Nephron progenitor cell (in vitro differentiated cells): ENCODE measurements at places on chromosomes 1 and 21.

DNA sequence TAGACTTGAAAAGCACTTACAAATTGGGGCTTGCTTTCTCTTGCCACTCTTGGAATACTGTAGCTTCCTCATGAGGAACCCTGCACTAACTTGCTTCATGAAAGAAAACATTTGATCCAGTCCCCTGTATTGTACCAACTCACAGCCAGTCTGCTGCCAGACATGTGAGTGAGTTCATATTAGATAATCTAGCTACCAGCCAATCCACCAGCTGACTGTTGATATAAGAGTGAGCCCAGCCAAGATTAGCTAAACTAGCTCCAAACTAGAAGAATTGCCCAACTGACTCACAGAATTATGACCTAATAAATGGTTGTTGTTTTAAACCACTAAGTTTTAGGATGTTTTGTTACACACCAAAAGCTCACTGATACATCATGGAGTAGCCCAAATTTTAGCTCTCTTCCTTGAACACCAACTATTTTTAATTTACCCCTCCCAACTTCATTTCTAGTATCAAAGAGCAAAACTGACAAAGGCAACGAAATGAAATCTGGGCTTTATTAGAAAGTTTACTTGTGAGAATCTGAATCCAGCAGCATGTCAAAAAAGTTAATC is 6.6 kb upstream of the RGS8 start:
- no peak for DNase-seq

DNA sequence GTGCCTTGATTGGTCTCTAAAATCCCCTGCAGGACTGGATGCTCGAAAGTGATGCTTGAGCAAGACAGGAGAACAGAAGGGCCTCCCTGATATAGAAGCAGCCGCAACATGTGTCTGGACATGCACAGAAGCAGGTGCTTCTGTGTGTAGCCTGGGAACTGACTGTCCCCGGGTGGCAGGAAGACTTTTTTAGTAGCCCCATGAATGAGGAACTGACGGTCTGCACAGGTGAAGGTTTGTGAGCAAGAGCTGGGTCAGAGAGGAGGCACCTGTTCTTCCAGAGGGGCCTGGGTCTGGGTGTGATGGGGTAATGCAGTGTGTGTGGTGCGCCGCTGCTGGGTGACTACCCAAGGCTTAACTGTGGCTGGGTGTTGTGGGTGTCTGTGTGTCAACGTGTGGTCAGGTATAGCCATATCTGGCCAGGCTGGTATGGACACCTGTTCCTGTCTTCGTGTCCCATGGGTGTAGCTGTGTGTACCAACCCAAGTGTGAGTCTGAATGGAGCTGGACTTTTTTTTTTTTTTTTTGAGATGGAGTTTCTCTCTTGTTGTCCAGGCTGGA is 39.1 kb upstream of the FOXO6 start:
- no peak for DNase-seq

DNA sequence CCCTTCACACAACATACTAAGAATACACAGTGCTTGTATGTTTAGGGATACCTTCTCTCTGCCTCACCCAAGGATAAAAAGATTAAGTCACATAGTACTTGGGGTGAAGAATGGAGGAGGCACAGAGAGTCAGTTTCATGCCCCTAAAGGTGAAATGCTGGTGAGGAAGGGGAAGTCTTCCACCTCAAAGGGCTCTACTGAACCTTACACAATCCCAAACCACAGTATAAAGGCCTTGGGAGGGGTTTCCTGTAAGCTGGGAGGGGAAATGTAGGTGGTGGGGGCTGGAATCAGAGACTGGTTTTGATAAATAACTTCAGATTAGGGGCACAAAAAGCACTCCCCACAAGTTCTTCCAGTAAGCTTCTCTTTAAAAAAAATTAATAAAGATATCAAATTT is 3.5 kb downstream of the MINDY1 start:
- no peak for DNase-seq

- no peak for DNase-seq
Observed at GRCh38 chr1:150895618-150896017, 8.7 kb downstream of the CTXND2 start.

DNA sequence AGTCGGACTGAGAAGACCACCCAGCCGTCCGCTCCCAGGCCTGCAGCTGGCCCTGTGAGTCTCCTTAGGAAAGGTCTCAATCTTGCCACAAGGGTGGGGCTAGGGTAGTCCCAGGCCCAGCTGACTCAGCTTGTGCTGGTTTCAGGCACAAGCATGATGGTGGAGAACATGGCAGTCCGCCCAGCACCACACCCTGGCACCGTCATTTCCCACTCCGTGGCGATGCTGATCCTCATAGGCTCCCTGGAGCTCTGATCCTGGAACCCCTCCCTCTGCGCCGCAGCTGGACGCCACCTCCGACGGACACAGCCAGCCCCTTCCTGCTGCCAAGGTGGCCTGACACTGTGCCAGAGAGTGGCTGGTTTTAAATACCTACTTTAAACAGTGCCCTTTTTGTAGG is 10.7 kb downstream of the TMEM81 start:
- DNase-seq = no peak

- peak; percentile 55 for DNase-seq
Observed at GRCh38 chr21:45420061-45421041, 15.4 kb downstream of the COL18A1 start.

DNA sequence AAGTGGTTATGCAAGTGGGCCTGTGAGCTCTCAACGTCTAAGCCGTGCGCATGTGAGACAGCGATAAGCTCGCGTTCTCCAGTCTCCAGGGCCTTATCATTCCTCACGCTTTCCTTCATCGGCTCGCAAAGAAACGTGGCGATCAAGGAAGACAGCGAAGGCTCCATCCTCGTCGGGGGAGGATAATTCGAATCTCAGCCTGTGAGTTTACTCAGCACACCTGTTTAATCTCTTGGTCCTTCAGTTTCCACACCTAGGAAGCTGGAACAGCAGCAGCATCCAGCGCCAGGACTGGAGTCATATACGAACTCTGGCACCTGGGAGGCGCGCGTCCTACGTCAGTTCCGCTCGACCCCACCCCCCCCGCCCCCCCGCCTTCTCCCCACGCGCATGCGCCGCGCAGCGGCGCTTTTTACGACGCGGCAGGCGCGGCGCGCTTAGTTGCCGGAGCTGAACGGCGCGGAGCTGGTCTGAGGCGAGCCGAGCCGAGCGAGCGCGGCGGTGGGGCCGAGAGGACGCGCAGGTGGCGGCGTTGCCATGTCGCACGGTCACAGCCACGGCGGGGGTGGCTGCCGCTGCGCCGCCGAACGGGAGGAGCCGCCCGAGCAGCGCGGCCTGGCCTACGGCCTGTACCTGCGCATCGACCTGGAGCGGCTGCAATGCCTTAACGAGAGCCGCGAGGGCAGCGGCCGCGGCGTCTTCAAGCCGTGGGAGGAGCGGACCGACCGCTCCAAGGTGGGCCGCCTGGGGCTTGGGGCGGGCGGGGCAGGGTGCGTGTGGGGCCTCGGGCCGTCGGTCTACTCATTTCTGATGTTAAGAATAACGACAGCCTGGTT is at the start of gene PITHD1:
TSS of gene PITHD1 (plus strand) at position 440 of the 836 bp plus-strand sequence. CDS start at position 538, 98 bp downstream.
- peak; percentile 82 for DNase-seq

GRCh38 chr1:156524481-156524869 is 23.9 kb upstream of the MEF2D start:
- DNase-seq = no peak

DNA sequence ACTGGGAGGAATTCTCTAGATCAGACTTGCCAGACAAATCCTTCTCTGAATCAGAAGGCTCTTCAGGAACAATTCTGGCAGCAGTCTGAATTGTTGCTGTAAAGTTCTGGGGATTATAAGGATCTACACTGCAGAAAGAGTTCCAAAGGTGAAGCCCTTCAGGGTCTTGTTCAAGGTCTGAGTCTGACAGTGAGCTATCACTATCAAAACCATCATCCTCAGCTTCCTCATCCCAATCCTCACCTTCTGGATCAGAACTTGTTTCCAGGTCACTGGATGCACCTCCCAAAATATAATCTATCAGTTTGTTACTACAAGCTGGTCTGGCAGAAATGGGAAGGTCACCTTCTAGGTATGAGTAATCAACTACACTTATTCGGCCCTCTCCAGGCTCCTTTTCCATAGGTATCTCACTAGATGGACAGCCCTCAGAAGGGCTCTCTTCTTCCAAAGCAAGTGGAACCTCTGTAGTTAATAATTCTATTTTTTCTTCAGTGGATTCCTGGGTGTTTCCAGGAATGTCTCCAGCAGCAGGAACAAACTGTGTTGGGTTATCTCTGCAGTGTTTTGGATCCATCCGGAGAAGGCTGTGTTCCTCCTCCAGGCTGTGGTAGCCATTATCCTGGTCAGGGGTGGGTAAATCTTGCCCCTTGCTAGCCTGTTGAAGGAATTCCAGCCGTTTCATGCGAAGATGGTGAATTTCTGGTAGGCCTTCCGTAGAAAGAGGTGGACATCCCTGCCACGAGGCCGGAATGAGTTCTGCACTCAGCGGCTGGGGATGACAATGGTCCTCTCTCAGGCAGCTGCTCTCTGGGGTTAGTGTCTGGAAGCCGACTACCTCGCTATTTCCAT is 1.6 kb downstream of the PPP1R15B start:
- no peak for DNase-seq

DNA sequence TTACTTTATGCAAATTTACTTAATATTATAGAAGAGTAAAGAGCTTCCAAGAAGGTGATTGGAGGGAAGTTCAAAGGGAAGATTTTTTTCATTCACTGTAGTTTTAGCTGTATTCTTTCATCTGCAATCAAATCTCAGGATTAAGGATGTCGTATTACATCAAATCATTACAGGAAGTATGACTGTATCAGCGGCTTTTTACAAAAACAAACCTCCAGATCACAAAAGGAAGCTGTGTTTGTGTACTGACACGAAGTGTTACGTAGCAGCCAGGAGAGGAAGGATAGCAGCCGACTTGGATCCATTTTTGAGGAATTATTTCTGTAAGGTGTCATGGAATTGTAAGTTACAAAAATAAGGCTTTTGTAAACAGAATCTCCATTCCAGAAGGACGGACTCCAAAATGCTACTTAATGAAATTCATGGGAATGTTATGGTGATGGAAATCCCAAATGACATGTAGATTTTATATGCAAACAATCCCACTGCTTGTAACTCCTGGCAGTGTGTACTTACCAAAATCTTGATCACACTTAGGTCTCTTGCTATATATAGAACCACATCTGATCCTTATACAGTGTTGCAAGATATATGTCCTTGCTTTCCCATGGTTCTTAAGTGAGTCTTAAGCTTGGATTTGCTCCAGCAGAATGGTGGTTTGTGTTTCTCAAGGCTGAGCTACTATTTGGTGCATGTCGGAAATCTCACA is 49.8 kb downstream of the KCNJ15 start:
- no peak for DNase-seq

DNA sequence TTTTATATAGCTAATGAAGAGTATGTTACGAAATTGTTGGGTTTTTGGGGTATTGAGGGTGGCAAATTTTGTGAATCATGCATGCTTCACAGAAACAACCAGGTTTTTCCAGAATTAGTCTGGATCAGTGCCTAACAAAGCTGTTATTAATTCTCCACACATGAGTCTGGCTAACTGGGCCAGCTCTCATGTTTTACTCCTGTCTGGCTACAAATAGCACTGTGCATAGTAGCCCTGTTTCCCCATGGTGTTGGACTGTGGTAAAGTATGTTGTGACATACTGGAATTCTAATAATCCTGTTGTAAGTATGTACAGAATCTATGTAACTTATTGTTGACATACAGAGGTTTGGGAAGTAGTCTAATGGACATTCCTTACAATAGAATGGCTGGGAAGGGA is 35.8 kb downstream of the S100B start:
- DNase-seq = no peak

GRCh38 chr21:19123053-19123452 is 719.5 kb upstream of the TMPRSS15 start:
- DNase-seq = no peak

GRCh38 chr1:162236618-162237017 is 140.0 kb downstream of the SPATA46 start:
- DNase-seq = no peak

DNA sequence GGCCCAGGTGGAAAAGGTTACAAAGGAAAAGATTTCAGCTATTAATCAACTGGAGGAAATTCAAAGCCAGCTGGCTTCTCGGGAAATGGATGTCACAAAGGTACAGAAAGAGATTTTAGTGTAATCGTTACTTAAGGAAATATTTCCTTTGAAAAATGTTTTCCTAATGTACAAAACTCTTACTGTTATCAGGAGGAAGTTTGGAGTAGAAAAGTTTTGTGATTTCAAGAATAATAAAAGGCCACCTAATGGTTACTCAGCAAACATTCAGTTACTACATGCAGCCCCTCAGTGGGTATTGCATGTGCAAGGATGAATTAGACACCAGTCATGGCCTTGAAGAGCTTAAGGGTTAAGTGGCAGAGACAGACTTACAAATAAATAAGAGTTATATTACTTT is 85.2 kb downstream of the SDCCAG8 start:
- DNase-seq = no peak

DNA sequence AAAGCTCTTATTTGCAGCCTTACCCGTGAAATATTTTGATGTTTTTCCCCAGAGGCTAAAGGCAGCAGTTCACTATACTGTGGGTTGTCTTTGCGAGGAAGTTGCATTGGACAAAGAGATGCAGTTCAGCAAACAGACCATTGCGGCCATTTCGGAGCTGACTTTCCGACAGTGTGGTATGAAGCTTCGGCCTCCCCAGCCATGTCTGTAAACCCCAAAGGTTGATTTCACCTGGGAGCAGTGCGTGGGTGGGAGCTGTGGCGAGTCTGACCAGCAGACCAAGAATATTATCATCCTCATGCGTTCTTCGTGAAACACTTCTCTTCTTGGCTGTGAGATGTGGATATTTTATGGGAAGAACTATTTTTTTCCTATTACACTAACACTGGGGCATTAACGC is 3.6 kb downstream of the CENPS start:
- no peak for DNase-seq

GRCh38 chr1:18956193-18957135 is at the start of gene IFFO2:
Gene IFFO2, minus strand, starts transcription at chr1:18956676. Its CDS starts 344 bp downstream, at chr1:18956332.
- peak; percentile 100 for DNase-seq

DNA sequence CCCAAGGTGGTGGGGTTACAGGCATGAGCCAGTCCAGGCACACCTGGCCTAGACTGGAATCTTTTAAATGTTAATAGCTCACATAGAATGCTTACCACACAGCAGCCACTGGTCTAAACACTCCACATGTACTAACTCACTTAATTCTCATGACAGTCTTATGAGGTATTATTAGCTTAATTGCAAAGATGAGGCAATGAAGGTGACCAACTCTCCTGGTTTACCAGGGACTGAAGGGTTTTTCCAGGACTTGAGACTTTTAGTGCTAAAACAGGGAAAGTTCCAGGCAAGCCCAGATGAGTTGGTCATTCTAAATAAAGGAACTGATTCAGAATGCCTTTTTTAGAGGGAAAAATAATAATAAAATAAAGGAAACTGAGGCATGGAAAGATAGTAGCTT is 7.0 kb upstream of the STMN1 start:
- no peak for DNase-seq

GRCh38 chr1:67557696-67558448 is 127.1 kb upstream of the GADD45A start:
- DNase-seq = no peak

GRCh38 chr1:178684542-178685000 is 40.5 kb upstream of the RALGPS2 start:
- no peak for DNase-seq

GRCh38 chr1:13707164-13707563 is 7.2 kb downstream of the PRDM2 start:
- DNase-seq = no peak

- no peak for DNase-seq
Observed at GRCh38 chr1:187032982-187033692, 204.4 kb downstream of the PLA2G4A start.
